ENCODE measurements at places on chromosomes 1 and 21. TPM values are rescaled to one million over a fixed set of nuclear protein-coding genes. Genes with fewer than 3 reads are reported as not detected.

DNA sequence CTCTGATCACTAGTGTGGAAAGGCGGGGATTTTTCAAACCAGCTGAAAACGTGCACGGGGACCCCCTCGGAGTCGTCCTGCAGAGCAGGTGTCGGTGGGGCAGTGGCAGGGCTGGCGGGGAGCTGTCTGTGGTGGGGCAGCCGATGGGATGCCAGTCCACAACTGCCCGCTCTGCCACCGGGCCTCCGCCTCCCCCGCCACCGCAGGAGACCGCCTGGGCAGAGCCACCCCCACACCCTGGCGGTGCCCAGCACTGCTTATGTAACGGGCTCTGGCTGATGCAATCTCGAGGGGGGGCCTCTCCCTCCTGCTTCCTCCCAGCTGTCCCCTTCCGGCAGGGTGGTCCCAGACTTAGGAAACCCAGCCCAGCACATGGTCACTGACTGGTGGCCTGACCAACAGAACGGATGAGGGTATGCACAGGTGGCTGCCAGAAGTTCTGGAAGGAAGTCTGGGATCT, 9.3 kb downstream of the CHD5 start:
- no peak for DNase-seq
- H3K27ac ChIP-seq = no peak overlapping the region
- H3K4me3 ChIP-seq = no peak overlapping the region
- H3K4me1 ChIP-seq = no peaks in the 10 kb centered on the region
- H3K27me3 ChIP-seq = no peaks in the 10 kb centered on the region

GRCh38 chr21:15354516-15354915, 289.7 kb upstream of the NRIP1 start:
- DNase-seq = no peak
- no peak overlapping the region for H3K4me3 ChIP-seq
- no peaks in the 10 kb centered on the region for H3K4me1 ChIP-seq
- H3K27ac ChIP-seq = no peak overlapping the region
- H3K27me3 ChIP-seq = no peaks in the 10 kb centered on the region

PTAFR gene
- 0.08 TPM for total RNA-seq

- peaks cover 1% of the 10 kb centered on the region for H3K36me3 ChIP-seq
- peaks cover 2% of the 10 kb centered on the region for H3K4me1 ChIP-seq
- H3K27me3 ChIP-seq = no peaks in the 10 kb centered on the region
- no peak overlapping the region for H3K4me3 ChIP-seq
Measured at GRCh38 chr1:2592672-2593071, 6.1 kb downstream of the PRXL2B start.

DNA sequence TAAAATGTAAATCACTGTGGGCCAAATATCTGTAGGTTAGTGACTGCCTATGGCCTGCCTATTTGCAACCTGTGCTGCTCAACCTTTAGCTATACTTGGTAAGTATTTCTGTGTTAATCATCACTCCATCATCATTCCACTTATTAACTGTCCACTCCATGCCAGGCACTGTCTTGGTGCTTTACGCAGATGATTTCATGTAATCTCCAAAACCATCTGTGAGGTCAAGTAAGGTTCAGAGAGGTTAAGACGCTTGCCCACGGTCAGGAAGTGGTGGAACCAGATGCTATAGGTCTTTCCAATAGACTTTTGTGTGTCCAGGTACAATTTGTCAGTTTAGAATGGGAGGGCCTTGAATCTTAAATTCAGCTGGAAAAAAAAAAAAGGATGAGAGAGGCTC, 10.8 kb upstream of the PHACTR4 start:
- no peaks in the 10 kb centered on the region for H3K36me3 ChIP-seq
- H3K27ac ChIP-seq = no peak overlapping the region

GUCA2B gene
- not detected for total RNA-seq

DNA sequence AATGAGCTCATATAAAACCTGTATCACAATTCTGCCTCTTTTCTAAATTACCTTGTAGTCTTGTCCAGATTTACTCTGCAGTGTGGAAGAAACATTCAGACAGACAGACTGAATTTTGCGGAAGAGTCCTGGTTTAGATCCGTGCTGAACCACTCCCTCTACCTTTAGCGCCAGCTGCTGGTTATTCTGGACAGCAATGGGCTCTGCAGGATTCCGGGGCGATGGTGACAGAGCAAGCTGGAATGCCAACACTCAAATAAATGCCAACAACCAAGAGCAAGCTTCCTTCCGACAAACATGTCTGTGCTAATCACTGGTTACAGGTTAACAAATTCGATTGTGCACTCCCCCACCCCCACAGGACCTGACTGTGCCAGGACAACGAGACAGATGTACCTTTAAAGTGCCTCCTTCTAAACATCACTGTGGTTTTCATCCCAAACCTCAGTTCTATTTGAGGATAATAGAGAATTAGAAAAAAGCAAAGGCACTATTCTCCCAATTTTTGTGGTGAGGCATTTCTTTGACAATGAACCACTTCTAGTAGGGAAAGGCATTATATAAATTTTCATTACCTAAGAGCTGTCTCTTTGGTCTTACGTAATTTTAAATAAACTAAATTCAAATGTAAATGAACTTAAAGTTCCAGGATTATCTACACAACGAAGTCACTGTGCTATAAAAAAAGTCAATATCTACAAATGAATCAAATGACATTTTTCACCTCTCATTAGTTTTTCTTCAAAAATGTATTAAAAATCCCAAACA, 90.4 kb downstream of the INTS7 start:
- DNase-seq = no peak
- peaks cover 28% of the 10 kb centered on the region for H3K36me3 ChIP-seq
- H3K27me3 ChIP-seq = no peaks in the 10 kb centered on the region
- H3K4me1 ChIP-seq = peaks cover 4% of the 10 kb centered on the region
- H3K4me3 ChIP-seq = no peak overlapping the region

GRCh38 chr1:18776777-18777176, 82.7 kb downstream of the TAS1R2 start:
- no peaks in the 10 kb centered on the region for H3K27me3 ChIP-seq
- no peak for DNase-seq
- no peak overlapping the region for H3K4me3 ChIP-seq

- peaks cover 2% of the 10 kb centered on the region for H3K4me1 ChIP-seq
- no peak overlapping the region for H3K27ac ChIP-seq
- no peak for DNase-seq
- no peaks in the 10 kb centered on the region for H3K36me3 ChIP-seq
Measured at GRCh38 chr1:194865383-194865782, 1679.0 kb upstream of the B3GALT2 start.

NUP210L gene
- total RNA-seq = not detected
